ENCODE measurements at places on chromosomes 3 and 15. TPM values are rescaled to one million over a fixed set of nuclear protein-coding genes. Genes with fewer than 3 reads are reported as not detected.

B3GALNT1 gene
- 24.7 TPM for total RNA-seq

RAB6B gene
- 3.3 TPM for total RNA-seq

VILL gene
- total RNA-seq: 23.2 TPM

MYZAP gene
- not detected for total RNA-seq

TUSC7 gene
- total RNA-seq: not detected

TBC1D23 gene
- 47.9 TPM for total RNA-seq

ADAMTSL3 gene
- total RNA-seq: 1.2 TPM

DPPA2 gene
- total RNA-seq: 1.6 TPM

COL6A5 gene
- 0.07 TPM for total RNA-seq

TF gene
- 3.0 TPM for total RNA-seq

WDR93 gene
- 0.36 TPM for total RNA-seq

LYZL4 gene
- not detected for total RNA-seq

SAMMSON gene
- 0.55 TPM for total RNA-seq

TRIM59 gene
- 34.0 TPM for total RNA-seq

ARGFX gene
- total RNA-seq: not detected

FAM81A gene
- 0.35 TPM for total RNA-seq

FSIP1 gene
- total RNA-seq: 0.73 TPM

PLD1 gene
- total RNA-seq: 9.5 TPM

CYP11A1 gene
- total RNA-seq: 5.1 TPM

GOLGA8Q gene
- total RNA-seq: not detected

TRIM42 gene
- not detected for total RNA-seq

SPSB4 gene
- 8.2 TPM for total RNA-seq

GOLGA8G gene
- total RNA-seq: not detected

STRA6 gene
- total RNA-seq: 18.2 TPM

TMCO5A gene
- total RNA-seq: not detected

CHRM5 gene
- not detected for total RNA-seq

REC114 gene
- total RNA-seq: not detected

LRRC31 gene
- not detected for total RNA-seq

CAMK2N2 gene
- 0.46 TPM for total RNA-seq

Data from endodermal cell (in vitro differentiated cells).